ENCODE measurements at places on chromosomes 5 and 9.

- DNase-seq: no peak
Observed at GRCh38 chr5:178291161-178291561, 58.6 kb upstream of the PHYKPL start.

DNA sequence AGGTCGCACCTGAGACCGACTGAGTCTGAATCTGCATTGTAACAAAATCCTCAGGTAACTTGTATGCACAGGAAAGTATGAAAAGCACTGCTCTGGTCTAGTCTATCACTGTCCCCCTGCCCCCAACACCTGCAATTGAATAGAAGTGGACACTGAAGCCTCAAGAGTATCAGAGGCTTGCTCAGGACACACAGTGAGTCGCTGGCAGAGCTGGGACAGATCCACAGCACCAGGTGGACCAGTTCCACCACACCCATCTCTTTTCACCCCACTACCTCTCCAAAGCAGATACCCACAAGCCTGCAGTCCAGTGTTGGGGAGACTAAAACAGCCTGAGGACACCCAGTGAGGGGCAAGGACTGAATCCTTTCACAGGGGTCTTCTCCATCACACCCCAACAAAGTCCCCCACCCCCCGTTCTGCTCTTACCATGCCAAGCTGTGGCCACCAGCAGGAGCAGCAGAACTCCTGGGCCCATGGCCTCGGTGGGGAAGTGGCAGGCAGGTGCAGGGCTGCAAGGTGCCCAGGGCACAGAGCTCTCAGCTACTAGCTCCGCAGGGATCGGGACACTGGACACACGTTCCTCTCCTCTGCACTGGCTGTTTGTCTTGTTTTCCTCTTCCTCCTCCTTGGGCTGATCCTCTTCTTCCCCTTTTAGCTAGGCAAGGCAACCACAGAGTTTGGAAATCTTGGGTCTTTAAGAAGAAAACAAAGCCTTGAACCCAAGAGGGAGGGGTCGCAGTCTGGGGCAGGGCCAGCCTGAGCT lies at the start of gene CSF1R:
Gene CSF1R (minus strand): TSS at position 605 of the 766 bp plus-strand sequence. CDS start 127 bp downstream, at position 478.
- DNase-seq: no peak

DNA sequence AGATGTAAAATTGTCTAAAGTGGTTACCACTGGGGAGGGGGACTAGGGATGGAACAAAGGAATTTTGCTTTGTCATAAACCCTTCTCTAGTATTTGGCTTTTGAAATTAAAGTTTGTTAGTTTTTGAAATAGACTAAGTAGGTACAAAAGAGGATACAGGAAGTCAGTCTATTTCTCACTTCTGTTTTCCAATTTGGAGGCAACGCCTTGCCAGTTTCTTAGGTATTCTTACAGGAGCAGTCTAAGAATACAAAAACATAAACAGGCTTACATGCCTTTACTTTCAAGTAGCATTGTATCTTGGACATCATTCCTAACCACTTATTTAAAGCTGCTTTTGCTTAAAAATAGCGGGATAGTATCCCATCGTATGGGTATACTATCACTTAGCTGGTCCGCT lies 34.4 kb downstream of the ALG2 start:
- no peak for DNase-seq

GRCh38 chr5:138054847-138055558 lies 22.1 kb upstream of the FAM13B start:
- DNase-seq: no peak
